ENCODE measurements at places on chromosomes 4 and X.

DNA sequence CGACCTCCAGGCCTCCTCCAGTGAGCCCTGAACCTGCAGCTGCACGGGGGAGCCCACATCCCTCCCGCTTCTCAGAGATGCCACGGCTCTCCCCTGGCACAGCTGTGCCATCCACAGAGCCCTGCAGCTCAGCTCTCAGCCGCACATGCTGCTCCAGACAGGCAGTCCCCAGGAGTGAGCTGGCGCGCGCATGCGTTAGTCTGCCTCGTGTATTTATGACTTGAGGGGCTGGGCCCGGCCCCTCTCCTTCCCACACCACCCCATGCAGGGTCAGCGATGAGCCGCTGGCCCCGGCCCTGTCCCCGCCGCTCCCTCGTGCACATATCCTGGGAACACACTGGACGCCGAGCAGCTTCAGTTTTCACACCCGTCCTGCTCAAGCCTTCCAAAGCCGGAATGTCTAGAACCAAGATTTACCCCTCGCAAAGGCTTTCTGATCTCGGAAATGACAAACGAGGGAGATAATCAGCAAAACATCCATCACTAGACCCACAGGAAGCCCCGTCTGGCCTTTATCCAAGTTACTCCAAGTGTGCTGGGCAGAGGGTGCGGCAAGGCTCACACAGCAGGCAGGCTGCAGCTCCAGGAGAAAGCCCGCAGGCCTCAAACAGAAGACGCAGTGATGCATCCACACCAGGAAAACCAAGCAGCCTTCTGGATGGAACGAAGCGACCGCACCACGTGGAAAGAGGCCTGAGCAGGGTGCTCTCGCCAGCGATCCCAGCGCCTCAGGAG, 24.3 kb downstream of the GAK start:
- DNase-seq = no peak

- no peak for DNase-seq
Measured at GRCh38 chrX:31713120-31713519, 641.3 kb upstream of the FTHL17 start.

DNA sequence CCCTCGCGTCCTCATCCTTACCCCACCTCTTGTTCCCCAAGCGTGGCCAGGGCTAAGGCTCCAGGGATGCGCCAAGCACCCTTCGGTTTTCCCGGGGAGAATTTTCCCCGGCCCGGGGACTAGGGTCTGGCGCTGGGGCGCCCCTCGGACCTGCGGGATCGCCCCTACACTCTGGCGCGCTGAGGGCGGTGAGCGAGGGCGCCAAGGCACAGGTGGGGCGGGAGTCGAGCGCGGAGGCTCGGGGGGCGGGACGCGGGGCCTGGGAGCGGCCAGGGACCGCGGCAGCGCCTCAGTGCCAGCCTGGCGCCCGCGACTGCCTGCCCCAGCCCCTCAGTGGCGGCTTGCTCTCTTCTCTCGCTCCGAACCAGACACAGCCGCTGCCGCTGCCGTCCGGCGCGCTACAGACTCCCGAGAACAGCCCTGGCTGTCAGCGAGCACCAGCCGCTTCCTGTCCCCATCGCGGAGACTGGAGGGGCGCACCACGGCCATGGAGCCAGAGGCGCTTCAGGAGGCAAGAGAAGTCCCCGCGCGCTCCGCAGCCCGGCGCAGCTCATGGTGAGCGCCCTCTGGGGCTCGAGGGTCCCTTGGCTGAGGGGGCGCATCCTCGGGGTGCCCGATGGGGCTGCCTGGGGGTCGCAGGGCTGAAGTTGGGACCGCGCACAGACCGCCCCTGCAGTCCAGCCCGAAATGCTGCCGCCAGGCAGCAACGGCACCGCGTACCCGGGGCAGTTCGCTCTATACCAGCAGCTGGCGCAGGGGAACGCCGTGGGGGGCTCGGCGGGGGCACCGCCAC, at the start of gene DRD5:
Gene DRD5 (plus strand): TSS at position 292 of the 793 bp plus-strand sequence. CDS start 396 bp downstream, at position 688.
- no peak for DNase-seq

DNA sequence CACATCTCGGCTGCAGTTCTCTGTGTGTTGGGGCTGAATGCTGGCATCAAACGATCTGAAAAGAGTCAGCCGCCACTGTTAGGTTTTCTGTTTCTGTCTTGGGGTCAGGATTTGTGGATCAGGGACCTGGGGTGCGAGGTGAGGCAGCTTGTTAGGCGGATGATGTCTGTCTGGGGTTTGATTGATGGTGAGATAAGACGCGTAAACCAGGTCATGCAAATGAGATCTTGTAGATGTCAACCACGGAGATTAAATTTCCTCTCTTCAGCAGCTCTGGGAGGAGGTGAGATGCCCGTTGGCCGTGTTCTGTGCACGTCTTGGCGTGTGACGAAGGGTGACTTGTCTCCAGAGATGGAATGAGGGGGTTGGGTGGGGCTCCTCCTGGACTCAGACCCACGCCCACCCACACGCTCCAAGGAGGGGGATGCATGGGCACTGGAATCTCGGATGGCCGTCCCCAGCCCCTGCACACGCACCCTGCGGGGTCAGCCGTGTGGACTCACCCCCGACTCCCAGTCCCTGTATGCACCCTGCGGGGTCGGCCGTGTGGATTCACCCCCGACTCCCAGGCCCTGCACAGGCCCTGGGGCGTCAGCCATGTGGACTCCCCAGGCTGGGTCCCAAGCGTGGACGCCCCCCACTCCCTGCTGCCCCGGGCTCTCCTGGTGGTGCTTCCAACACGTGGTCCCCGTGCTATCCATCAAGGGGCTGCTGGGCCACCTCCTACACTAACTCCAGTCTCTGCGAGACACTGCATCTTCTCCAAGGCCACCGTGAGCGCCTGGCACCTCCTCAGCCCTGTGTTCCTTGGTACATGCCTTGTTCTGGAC, 16.0 kb upstream of the UVSSA start:
- peak; percentile 93 for DNase-seq

DNA sequence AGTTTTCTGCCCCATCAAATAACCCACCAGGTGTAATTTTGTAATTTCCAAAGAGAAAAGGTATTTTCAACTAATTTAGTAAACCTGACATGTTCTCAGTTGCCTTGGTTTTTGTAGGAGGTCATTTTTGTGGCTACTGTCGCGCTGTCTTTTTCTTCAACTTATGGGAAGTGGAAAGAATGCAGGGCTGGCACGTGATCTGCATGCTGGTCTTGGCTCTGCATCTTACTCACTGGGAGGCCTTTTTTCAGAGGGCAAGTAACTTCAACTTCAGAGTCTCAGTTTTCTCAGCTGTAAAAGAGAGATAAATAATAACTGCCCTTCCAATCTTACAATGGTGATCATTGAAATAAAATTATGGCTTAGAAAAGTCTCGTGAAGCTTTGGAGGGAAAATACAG, 109.9 kb upstream of the SMIM10 start:
- no peak for DNase-seq

DNA sequence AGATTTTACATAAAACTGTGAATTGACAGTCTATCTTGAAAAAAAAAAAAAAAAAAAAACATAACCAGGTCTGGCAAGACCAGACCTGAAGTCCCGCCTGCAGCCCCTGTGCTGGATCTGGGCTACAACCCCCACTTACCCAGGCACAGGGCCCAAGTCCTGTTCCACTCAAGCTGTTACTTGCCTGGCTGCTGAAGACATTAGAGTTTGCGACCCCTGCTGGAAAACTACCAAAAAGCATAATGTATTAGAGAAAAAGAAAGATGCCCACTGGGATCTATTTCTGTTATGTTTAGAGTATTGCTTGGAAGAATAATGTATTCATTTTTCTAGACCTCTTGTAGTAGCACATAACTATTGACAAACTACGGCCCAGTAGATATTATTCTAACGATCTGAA, 4.7 kb downstream of the HS3ST1 start:
- no peak for DNase-seq

GRCh38 chr4:1492142-1492457, 85.9 kb upstream of the NKX1-1 start:
- no peak for DNase-seq

GRCh38 chr4:168632301-168632725, 135.5 kb downstream of the PALLD start:
- no peak for DNase-seq

DNA sequence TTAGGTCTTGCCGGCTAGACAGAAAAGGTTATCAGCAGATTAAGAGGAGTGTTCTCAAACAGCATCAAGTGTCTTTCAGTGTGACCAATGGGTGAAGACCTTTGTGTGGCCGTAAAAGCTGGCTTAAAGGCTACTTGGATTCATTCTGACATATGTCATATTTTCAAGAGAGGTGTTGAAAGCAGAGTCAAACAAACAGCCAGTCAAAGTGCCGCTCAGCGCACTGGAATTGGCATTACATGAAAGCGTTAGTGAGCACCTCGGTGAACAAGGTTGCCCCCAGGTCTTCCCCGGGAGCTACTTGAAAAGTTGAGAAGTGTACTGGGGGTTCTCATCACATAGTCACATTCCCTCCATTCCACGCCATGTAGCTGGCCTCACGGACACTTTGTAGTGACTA, 148.9 kb downstream of the SOX3 start:
- DNase-seq = no peak

GRCh38 chr4:159503236-159504008, 400.5 kb downstream of the RAPGEF2 start:
- no peak for DNase-seq
